Vagina (tissue), 2 donors: ENCODE measurements at places on chromosomes 1 and 21.

DNA sequence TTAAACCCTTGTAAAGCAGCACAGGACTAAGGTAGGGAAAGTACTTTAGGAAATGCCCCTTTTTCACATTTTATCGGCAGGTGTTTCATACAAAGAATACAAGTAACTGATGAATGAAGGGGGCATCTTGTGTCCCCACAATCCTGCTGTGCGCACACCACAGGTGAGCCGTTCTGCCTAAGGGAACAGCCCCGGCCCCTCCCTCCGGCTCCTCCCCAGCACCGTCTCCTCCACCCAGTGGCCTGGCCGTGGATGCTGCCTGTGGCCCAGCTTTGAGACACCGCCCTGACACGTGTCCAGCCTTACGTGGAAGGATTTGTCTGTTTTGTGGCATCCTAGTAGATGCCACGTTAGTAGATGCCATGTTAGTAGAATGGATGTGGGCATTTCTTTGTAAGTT lies 12.8 kb downstream of the FAAP20 start:
- no peak for DNase-seq

- no peak for DNase-seq
These were observed 115.3 kb downstream of the KIF26B start for GRCh38 chr1:245270063-245270462.

- DNase-seq = no peak
These were observed 85.1 kb upstream of the CSF3R start for GRCh38 chr1:36567601-36568341.

DNA sequence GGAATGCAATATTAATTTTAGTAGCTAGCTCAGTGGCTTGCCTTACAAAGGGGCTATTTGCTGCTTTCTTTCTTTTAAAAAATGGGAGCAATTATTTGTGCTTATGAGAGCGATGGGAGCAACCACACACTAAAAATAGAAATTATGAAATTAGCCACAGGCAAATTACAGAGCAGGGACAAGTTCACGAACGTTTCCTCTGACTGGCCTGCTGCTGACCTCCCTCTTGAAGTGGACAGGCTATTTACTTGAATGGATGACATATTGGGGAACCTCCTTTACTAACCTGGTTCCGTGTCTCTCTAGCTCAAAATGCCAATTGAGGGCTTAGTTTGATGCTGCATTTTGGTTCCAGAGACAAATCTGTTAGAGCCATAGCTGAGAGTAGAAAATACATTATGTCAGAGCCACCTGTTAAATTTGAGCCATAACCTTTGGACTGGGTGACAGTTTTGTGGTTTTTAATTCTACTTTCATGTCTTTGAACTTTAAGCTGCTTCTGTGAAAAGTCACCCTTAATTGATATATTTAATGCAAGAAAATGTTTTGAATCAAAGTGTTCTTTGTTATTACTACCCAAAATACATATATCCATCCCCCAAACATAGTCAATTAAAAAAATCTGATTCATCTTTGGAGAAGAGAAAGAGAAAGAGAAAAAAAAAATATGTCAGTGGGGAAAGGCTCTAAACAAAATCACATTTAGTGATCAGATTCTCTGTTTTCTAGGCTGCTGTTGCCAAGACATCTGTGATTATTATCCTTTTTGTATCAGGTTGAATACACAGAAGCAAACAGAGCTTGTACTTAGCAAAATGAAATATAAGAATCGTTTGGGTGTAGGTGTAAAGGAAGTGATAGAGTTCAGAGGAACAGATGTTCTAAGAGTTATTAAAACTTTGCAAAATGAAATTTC lies 351.9 kb downstream of the ADGRL2 start:
- no peak for DNase-seq

DNA sequence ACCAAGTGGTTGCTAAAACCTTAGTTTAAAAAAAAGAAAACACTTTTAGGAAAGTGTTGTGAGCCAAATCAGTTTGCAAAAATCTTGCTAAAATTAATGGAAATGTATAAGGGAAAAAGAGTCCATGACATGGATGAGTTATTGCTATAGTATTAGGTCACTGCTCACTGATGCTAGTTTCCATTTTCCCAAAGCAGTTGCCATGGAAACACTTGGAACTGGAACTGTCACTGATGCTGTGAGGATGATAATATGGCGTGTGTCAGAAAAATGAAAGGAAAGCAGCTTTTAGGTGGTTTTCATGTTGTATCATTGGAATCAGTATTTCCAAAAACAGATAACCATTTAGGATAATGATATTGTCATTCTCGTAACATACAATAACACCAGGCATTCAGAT lies 104.4 kb downstream of the PHTF1 start:
- no peak for DNase-seq

- no peak for DNase-seq
These were observed 1.6 kb downstream of the ADGRL4 start for GRCh38 chr1:79004916-79005315.

GRCh38 chr1:90143591-90143990 lies 148.7 kb downstream of the ZNF326 start:
- DNase-seq = no peak

DNA sequence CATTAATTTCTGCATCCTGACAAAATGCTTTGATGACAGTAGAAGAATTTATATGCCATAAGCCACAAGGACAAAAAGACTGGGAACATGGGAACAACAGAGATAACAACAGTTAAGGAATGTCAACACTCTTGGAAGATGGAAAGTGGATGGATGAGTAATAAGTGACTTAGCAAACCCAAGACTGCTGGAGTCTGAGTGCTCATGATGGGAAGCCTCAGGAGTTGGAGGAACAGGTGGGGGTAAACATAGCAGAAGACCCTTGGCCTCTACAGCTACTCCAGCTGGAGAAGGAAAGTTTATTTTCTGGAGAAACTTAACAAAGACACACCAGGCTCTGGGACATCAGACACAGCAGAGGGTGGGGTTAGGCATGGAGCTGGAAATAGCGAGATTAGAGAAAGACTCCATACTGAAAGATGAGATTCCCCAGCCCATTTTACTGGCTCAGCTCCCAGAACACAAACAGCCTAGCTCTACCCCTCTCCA lies 13.6 kb downstream of the G0S2 start:
- DNase-seq = no peak

DNA sequence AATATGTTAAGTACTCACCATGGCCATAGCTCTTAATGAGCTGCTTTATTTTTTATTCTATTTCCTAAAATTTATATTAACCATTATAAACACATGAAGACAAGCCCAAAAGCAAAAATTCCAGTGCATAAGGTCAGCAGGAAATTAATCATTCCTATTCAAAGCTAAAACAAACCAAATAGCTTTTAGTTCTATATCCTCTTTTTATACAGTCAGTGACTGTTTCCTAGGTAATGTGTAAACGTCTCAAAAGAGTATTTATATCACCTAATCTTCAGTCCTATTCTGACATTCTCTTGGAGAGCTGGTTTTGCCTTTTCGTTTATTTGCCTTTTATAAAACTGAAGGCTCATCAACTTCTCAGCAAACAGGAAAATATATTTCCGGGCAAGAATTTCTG lies 4.2 kb downstream of the GOLPH3L start:
- no peak for DNase-seq

GRCh38 chr1:161207173-161207572 lies 5.0 kb downstream of the NDUFS2 start:
- no peak for DNase-seq

- no peak for DNase-seq
These were observed 52.7 kb downstream of the LPAR3 start for GRCh38 chr1:84840346-84840745.
